ENCODE measurements at places on chromosomes 3 and 15.

- DNase-seq = no peak
Measured at GRCh38 chr3:145116769-145117168, 1044.2 kb downstream of the PLOD2 start.

- no peak for DNase-seq
Measured at GRCh38 chr3:37397396-37397795, 223.0 kb upstream of the LRRFIP2 start.

- no peak for DNase-seq
Measured at GRCh38 chr3:14505001-14505802, 34.9 kb downstream of the GRIP2 start.

- DNase-seq = no peak
Measured at GRCh38 chr3:15499536-15499935, 22.0 kb downstream of the COLQ start.

DNA sequence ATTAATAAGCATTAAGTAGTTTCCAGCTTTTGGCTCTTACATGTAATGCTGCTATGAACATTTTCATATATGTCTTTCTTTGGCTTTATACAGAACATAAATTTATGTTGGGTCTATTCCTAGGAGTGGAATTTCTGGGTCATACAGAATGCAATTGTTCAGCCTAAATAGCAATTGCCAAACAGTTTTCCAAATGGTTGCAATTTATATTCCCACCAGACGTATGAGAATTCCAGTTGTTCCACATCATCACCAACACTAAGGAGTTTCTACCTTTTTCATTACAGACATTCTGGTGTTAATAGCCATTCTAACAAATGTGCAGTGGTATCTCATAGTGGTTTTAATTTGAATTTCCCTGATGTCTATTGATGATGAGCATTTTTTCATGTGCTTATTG is 160.1 kb upstream of the TMC3 start:
- DNase-seq = no peak

All from SIG-M5 (cell line).